ENCODE measurements at places on chromosomes 6 and 20. TPM values are rescaled to one million over a fixed set of nuclear protein-coding genes. Genes with fewer than 3 reads are reported as not detected.

The BMP5 gene
- under 0.01 TPM for total RNA-seq

The GRM1 gene
- total RNA-seq, result not detected

The CRISP2 gene
- total RNA-seq, result not detected

The C2 gene
- 0.18 TPM for total RNA-seq

The ANKRD66 gene
- not detected for total RNA-seq

The ADGB gene
- not detected for total RNA-seq

The PRR18 gene
- not detected for total RNA-seq

The ZNF165 gene
- total RNA-seq, result 0.28 TPM

The SFTA2 gene
- not detected for total RNA-seq

DNA sequence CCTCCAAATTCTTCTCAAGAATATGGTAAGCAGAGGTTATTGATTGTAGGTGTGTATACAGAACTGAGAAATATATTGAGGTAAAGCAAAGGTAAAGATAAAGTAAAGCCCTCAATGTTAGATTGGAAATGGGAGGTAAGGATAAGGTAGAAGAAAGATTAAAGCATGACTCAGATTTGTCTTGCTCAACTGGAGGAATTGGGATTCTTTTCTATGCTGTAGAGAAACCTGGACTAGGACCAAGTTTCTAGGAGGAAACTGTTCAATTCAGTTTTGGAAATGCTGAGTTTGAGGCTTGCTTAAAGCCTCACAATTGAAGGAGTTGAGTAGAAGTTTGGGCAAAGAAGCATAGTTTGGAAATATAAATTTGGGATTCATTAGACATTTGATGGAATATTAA lies 634.0 kb upstream of the PTCHD4 start:
- DNase-seq, result peak; percentile 61

GRCh38 chr6:137723273-137724017 lies 143.6 kb upstream of the TNFAIP3 start:
- DNase-seq, result no peak

- DNase-seq, result no peak
These were observed 53.0 kb downstream of the LINC00237 start for GRCh38 chr20:21053002-21053762.

- no peak for DNase-seq
These were observed 14.7 kb downstream of the PABPC1L start for GRCh38 chr20:44924541-44924940.

- DNase-seq, result peak; percentile 3
These were observed 34.5 kb upstream of the FERMT1 start for GRCh38 chr20:6157345-6157744.

GRCh38 chr6:164258421-164258820 lies 843.9 kb downstream of the QKI start:
- DNase-seq, result no peak

DNA sequence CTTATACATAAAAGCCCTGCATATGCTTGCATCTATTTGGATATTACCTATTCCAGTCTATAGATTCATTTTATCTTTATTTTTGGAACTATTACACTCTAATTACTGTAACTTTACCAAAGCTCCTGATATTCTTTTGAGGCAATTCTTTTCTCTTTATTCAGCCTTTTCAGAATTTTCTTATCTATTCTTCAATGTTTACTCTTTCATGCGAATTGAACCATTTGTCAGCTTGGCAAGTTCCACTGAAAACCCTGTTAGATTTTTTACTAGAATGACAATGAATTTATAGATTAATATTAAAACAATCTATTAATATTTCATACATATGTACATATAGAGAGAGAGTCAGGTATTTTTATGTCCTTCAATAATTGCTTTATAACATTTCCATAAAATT lies 554 bp upstream of the MEP1A start:
- no peak for DNase-seq

DNA sequence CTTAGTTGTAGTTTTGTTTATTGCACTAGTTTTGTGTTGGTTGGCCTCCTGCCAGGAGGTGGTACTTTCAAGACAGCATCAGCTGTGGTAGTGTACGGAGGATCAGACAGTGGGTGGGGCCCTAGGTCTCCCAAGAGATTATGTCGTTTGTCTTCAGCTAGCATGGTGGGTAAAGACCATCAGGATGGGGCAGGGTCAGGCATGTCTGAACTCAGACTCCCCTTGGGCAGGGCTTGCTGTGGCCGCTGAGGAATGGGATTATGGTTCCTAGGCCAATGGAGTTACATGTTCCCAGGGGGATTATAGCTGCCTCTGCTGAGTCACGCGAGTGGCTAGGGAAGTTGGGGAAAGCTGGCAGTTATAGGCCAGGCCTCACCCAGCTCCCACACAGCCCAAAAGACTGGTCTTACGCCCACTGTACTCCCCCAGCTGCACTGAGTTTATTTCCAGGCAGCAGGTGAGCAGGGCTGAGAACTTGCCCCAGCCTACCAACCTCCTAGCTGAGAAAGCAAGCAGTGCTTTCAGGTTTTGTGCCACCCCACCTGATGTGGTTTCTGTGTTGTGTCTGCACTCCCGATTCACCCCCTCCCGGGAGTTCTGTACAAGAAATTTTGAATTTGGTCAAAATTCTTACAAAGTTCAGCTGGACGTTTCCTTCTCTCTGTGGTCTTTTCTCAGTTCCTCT lies 24.7 kb downstream of the ZSCAN31 start:
- no peak for DNase-seq

GRCh38 chr6:135703621-135704020 lies 147.9 kb upstream of the PDE7B start:
- no peak for DNase-seq
